ENCODE measurements at places on chromosomes 6 and 20.

DNA sequence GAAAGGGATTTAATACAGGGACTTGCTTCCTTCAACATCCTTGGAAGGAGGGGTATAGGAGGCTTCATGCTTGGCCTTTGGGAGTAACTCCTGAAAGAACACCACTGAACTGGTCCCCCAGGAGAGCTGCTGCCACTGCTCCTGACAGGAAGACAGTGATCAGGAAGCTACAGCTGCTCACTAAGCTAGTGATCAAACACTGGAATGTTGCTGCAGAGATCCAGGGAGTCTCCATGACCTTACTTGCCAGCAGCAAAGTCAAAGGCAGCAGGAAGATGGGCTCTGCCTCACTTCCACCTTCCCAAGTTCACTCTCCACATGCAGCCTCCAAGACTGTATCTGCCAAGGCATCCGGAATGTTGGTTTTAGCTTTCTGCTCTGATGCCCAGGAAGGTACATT, 31.8 kb downstream of the PIM1 start:
- no peak for DNase-seq

DNA sequence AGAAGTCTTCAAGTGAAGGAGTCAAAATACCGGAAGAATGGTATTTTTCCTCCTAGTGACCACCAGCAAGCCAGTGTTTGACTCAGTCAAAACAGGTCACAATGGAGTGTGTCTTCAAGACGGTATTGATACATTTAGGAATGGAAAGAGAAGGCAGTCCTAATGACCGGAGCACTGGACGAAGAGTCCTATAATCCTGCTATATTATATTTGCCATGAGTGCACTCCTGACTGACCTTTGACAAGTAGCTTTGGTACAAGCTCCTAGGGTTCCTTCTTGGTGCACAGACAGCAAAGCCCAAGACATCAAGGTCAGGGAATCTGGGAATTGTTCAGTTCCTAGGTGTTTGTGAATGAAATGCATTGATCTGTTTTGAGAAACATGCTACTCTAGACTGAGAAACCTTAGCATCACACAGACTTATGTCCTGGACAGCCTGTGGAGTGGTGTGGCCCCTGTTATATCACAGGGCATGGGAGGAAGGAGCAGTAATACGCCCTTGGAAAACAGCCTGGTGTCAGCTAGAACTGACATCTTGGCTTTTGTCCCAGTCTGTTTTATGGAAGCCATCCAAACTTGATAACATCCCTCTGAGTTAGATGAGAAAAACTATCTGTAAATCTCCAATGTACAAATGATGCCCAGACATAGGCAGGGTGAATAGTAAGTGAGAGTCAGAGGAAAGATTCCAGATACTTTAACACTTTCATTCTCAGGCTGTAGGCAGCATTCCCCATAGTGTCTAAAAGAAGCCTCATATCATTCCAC, 18.5 kb downstream of the NOX3 start:
- no peak for DNase-seq

- no peak for DNase-seq
These were observed 11.9 kb downstream of the SLX4IP start for GRCh38 chr20:10447028-10447427.

DNA sequence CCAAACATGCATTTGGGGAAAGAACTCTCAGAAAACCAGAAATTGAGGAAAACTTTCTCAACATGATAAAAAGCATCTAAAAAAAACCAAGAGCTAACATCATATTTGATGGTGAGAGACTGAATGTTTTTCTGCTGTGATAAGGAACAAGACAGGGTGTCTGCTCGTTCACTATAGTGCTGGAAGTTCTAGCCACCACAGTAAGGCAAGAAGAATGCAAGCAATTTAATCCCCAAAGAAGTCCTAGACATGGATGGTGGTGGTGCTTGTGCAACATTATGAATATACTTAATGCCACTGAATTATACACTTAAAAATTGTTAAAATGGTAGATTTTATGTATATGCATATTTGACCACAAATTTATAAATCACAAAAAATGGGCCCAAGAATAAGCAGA, 53.4 kb downstream of the LYRM2 start:
- DNase-seq, result no peak

DNA sequence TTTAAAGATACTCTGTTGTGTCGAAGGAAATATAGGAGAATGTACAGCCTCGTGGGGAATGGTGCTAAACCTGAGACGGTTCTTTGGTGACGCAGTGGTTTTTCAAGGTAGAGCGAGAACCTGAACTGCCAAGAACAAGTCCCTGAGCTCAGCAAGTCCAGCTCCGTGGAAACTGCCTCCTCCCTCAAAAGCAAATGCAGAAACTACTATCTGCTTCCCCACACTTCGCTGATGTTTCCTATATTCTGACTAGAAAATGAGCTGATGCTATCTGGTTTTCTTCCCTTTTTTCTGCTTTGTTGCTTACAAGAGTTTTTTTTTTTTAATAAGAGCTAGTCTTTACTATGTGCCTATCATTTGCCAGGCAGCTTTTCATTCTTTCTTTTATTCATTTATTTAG, 85.3 kb upstream of the LY86 start:
- DNase-seq, result no peak

DNA sequence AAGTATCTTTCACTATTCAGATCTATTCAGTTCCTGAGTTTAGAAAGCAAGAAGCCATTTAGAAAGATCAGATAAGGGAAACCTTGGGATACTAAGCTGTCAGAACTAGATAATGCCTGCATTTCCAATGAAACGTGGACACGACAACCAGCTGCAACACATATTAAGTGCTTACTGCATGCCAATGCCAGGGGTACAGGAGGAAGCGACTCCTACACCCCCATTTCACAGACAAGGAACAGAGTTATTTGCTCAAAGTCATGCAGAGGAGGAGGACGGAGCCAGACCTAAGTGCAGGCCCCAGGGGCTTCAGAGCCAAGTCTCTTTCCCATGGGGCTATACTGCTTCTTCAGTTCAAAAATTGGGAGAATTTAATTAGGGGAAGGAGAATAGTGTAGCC, 62.4 kb downstream of the PREX1 start:
- no peak for DNase-seq

GRCh38 chr6:45592991-45593390, 215.3 kb upstream of the SUPT3H start:
- DNase-seq, result no peak

All from stimulated activated naive CD4-positive, alpha-beta T cell (primary cell).